Mesothelial cell of epicardium (in vitro differentiated cells): ENCODE measurements at places on chromosomes 5 and 9.

DNA sequence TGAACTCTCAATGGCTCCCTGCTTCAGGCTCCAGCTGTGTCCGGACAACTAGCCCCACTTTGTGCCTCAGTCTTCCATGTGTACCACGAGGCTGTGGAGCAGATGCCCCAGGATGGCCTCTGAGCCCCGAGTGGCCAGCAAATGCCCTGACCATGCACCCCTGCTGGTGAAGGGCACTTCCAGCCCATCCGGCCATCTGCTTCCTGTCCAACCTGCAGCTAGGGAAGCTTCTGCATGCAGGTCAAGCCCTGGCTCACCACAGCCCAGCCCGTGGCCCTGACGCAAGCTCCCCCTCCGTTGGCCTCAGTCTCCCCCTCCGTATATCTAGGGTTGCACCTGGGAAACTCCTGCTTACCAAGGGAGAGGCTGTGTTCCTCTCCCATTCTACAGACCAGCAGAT, 4.8 kb downstream of the NINJ1 start:
- peaks cover 4% of the 10 kb centered on the region for H3K36me3 ChIP-seq
- no peak overlapping the region for H3K4me3 ChIP-seq
- no peak overlapping the region for H3K27ac ChIP-seq
- H3K4me1 ChIP-seq, result peaks cover 34% of the 10 kb centered on the region
- DNase-seq, result no peak

DNA sequence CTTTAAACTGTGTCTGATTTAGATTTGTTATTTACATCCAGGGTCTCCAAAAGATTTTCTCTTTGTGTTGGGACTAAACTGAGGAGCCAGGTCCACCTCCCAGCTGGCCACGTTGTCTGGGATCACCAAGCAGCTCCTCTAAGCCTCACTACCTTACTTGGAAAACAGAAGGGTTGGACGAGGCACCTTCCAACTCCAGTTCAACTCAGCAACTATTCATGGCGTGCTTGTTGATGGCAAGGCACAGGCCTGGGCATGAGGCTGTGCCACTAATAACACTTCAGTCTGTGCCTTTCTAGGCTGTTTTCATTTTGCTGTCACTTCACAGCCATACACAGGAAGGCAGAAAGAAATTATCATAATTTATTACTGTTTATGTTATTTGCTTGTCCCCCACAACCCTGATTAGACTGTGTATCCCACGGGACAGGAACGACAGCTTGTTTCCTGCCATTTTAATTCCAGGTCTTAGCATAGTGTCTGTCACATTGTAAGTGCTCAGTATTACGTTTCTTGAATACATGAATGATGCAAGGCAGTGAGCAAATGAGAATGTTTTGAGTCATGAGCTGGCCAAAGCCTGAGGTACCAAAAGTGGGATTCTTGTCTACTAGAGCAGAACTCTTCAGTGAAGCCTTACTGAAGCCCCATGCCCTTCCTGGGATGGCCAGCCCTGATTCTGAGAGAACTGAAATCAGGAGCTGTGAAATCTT, 125.8 kb downstream of the GALNT10 start:
- no peaks in the 10 kb centered on the region for H3K27me3 ChIP-seq
- H3K4me1 ChIP-seq, result peaks cover 9% of the 10 kb centered on the region
- DNase-seq, result no peak

GRCh38 chr5:149932445-149933350, 11.9 kb downstream of the PDE6A start:
- no peak overlapping the region for H3K4me3 ChIP-seq
- no peak overlapping the region for H3K27ac ChIP-seq
- DNase-seq, result no peak
- H3K4me1 ChIP-seq, result peaks cover 34% of the 10 kb centered on the region
- H3K36me3 ChIP-seq, result no peaks in the 10 kb centered on the region

DNA sequence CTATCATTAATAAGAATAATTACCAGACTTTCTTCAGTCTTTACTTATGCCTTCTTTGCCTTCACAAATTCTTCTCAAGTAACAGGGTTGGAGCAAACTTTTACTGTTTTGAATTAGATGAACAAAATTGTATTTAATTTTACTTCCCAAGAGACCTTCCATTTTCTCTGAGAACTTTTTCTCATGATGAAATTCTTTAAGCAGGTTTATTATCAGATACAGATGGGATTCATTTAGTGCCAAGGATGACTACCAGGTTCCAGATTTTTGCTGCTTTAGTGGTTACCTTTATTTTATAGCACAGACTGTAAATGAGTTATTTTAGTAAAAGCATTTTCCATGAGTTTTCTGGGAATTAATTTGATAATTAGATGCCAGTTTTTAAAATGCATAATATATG, 125.1 kb downstream of the GDNF start:
- H3K4me1 ChIP-seq, result peaks cover 47% of the 10 kb centered on the region
- H3K36me3 ChIP-seq, result peaks cover 2% of the 10 kb centered on the region
- H3K27ac ChIP-seq, result no peak overlapping the region
- peaks cover 16% of the 10 kb centered on the region for H3K27me3 ChIP-seq

- no peak overlapping the region for H3K27ac ChIP-seq
- no peaks in the 10 kb centered on the region for H3K36me3 ChIP-seq
- peaks cover 12% of the 10 kb centered on the region for H3K4me1 ChIP-seq
- DNase-seq, result no peak
- no peaks in the 10 kb centered on the region for H3K27me3 ChIP-seq
- no peak overlapping the region for H3K4me3 ChIP-seq
Measured at GRCh38 chr9:135474915-135475314, 4.7 kb upstream of the PPP1R26 start.

GRCh38 chr5:150164211-150164980, 2.2 kb upstream of the CDX1 start:
- H3K4me3 ChIP-seq, result no peak overlapping the region
- H3K4me1 ChIP-seq, result peaks cover 43% of the 10 kb centered on the region
- DNase-seq, result no peak
- no peaks in the 10 kb centered on the region for H3K36me3 ChIP-seq
- peak overlapping the region; percentile 63 for H3K27ac ChIP-seq

DNA sequence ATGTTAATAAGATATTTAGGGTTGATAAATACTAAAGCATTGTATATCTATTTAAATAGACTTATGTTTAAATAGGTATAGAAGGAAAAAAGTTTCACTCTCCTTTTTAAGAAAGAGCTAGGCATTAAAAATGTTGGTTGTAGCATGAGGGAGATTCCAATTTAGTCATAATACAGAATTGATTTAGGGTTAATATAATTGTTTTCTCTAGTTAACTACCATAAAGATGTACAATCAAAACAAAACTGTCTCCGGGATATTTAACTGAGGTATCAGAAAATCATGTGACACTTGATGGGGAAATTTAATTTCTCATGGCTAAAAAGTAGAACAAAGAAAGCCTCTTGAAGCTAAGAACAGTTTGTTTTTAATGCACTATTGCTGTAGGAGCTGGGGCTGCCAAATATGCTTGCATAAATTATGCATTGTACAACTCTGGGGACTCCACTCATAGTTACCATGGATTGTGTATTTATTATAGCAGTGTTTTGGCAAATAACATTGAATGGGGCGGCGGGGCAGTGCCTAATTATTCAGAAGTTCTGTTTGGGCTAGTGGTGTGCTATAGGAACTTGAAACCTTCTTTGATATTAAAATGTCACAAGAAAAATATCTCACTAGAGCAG, 44.2 kb downstream of the SMC2 start:
- H3K27ac ChIP-seq, result no peak overlapping the region
- H3K36me3 ChIP-seq, result peaks cover 32% of the 10 kb centered on the region
- no peaks in the 10 kb centered on the region for H3K27me3 ChIP-seq
- DNase-seq, result no peak
- no peaks in the 10 kb centered on the region for H3K4me1 ChIP-seq
- H3K4me3 ChIP-seq, result no peak overlapping the region

- no peak overlapping the region for H3K4me3 ChIP-seq
- H3K27me3 ChIP-seq, result no peaks in the 10 kb centered on the region
- peaks cover 9% of the 10 kb centered on the region for H3K36me3 ChIP-seq
- H3K4me1 ChIP-seq, result peaks cover 35% of the 10 kb centered on the region
- peak overlapping the region; percentile 98 for H3K27ac ChIP-seq
Measured at GRCh38 chr5:141507387-141508091, 18.7 kb downstream of the PCDHGC5 start.

DNA sequence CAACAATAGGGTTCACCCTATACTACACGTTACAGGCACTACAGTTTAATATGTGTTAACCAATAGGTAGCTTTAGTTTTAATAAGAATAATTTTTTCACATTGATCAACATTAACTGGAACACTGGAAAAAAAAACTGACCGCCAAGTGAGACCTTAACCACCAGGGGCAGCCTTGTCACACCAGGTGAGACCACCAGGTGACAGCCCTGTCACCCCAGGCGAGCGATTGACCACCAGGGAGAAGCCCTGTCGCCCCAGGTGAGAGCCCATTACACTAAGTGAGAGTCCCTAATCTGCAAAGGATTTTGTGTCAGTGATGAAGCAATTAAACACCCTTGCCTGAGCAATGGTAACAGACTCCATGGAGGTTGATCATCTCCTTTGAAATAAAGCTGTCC, 75.4 kb upstream of the SYK start:
- DNase-seq, result no peak
- peaks cover 2% of the 10 kb centered on the region for H3K27me3 ChIP-seq
- no peak overlapping the region for H3K27ac ChIP-seq
- no peaks in the 10 kb centered on the region for H3K36me3 ChIP-seq

DNA sequence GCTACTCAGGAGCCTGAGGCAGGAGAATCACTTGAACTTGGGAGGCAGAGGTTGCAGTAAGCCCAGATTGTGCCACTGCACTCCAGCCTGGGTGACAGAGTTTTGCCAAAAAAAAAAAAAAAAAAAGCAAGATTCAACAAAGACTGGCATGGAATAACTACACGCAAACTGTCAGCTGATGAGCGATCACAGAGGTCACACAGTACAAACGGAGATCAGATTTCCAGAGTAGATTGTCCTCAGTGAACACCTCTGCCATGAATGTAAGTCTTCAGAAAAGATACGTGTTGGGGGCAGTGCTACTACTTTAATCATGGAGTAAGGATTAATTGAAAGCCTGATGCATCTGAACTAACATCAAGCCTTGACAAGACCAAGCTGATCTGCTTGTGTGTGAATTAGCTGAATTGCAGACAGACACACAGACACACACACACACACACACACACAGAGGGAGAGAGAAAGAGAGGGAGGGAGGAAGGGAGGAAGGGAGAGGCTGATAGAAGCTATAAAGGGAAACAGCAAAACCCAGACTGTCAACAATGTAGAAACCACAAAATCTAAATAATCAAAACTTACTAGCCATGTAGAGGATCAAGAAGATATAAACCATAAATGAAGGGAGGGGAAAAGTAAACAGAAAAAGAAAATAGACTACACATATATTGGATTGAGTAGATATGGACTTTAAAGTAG, 222.9 kb upstream of the ZNF462 start:
- H3K27ac ChIP-seq, result no peak overlapping the region
- no peak for DNase-seq
- no peak overlapping the region for H3K4me3 ChIP-seq
- peaks cover 11% of the 10 kb centered on the region for H3K4me1 ChIP-seq
- H3K27me3 ChIP-seq, result no peaks in the 10 kb centered on the region
